ENCODE measurements at places on chromosomes 2 and 18. TPM values are rescaled to one million over a fixed set of nuclear protein-coding genes. Genes with fewer than 3 reads are reported as not detected.
A peak's percentile ranks its signal among the peaks of the same experiment; 100 is the strongest.

DNA sequence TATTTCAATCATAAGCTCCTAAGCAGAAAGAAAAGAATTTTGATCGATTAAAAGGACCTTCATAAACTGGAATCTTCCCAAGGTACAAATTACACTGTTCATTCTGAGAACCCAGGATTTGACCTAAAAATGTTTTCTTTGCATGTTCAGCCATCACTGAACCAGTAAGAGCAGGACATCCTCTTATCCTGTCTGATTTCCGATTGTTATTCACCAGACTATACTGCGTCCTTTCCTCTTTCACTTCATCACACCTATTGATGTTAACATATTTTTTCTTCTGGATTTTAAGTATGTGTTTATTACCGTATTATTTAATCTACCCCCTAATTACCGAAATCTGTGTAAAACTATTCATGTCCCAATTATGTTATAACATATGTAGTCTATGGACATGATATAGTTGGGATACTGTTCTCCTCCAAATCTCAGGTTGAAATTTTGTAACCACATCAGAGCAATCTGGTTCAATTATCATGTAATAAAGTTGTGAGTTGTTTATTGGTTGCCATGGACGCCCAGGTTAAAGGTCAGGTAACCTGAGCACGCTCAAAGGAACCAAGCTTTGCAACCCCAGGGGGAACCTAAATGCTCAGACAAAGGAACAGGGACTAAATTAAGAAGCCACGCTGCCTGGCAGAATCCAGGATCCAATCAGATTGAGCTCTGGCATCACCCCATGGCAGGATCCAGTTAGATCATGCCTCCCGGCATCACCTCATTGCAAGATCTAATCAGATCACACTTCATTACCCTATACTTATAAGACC, 11.6 kb upstream of the TBC1D8 start:
- DNase-seq = no peak

DNA sequence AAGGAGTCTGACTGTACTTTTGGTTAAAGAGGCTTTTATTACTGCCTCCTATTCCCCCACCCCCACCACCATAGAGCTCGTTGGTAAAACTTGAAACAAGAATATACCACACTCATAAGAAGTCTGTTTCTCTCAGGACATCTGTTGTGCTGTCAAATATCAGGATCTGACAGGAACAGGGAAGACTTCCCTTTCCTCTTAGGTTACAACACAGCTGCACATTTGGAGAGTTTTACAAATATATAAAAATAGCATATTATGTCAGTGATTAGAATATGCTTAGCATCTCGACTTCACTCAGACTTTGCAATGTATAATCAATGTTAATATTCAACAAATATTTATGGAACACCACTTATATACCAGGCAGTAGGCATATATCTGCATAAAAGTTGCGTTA, 439.6 kb upstream of the REG3G start:
- no peak for DNase-seq

GRCh38 chr2:41441958-41442357, 605.9 kb upstream of the PKDCC start:
- DNase-seq = no peak

GRCh38 chr2:127170021-127170420, 50.1 kb downstream of the CYP27C1 start:
- DNase-seq = no peak

- no peak for DNase-seq
Measured at GRCh38 chr2:95296011-95296410, 1.1 kb upstream of the KCNIP3 start.

- no peak for DNase-seq
Measured at GRCh38 chr2:20390524-20391123, 40.0 kb upstream of the PUM2 start.

SERPINB4 gene
- not detected for total RNA-seq

GRCh38 chr2:216107760-216108159, 1.4 kb upstream of the XRCC5 start:
- no peak for DNase-seq

EVX2 gene
- total RNA-seq = not detected

GRCh38 chr2:172375251-172375650, 52.1 kb upstream of the ITGA6 start:
- peak; percentile 25 for DNase-seq

ASXL3 gene
- 12.2 TPM for total RNA-seq

- DNase-seq = no peak
Measured at GRCh38 chr2:60861736-60862135, 19.6 kb upstream of the REL start.

SERPINB3 gene
- not detected for total RNA-seq

PDCD1 gene
- 1.5 TPM for total RNA-seq

CFAP210 gene
- 0.23 TPM for total RNA-seq

DNA sequence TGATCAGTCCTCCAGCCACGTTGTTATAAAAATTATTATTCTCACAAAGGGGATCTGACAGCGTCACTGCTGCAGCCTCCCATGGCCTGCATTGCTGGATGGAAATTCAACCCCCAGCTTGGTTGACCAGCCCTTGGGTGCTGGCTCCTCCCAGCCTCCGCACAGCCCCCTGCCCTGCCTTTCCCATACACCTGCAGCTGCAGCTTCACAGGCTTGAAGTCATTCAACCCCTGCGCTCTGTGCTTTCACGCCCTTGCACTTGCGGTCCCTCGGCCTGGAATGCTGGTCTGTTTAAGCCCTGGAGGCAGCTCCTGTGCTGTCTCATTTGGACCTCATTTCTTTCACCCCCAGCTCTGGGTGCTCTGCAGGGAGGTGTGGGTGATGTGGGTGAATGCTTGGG, 860 bp upstream of the CD8A start:
- no peak for DNase-seq

DNA sequence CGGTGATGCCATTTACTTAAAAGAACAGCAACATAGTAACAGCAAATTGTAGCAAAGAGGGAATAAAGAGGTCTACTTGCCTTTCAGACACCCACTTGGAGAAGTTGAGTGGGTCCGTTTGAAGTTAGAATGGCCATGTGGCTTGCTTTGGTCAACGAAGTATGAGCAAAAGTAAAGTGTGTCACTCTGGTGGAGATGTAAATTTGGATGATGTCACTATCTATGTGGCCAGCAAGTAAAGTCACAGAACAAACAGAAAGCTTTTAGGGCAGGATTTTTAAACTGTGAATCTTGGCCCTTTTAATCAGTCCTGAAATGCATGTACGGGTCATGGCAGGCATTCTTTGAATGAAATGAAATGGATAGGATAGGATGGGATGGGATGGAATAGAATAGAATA, 120.3 kb downstream of the PAX3 start:
- no peak for DNase-seq

DNA sequence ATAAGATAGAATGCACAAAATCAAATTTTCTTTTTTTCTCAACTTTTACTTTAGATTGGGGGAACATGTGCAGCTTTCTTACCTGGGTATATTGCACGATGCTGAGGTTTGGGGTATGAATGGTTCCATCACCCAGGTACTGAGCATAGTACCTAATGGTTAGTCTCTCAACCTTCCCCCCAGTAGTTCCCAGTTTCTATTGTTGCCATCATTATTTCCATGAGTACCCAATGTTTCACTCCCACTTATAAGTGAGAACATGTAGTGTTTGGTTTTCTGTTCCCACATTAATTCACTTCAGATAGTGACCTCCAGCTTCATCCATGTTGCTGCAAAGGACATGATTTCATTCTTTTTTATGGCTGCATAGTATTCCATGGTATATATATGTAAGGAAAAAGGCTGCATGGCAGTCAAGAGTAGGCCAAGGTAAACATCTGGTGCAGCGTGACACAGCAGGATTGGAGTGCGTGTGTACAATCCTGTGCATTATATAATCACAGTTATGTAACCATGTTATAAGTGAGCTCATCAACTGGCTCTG, 10.5 kb upstream of the C2orf42 start:
- no peak for DNase-seq

- DNase-seq = peak; percentile 23
Measured at GRCh38 chr2:27212626-27213471, 781 bp upstream of the SLC5A6 start.

- DNase-seq = no peak
Measured at GRCh38 chr18:63083020-63083531, 236.5 kb downstream of the BCL2 start.

TEX44 gene
- not detected for total RNA-seq

MC2R gene
- not detected for total RNA-seq

DNA sequence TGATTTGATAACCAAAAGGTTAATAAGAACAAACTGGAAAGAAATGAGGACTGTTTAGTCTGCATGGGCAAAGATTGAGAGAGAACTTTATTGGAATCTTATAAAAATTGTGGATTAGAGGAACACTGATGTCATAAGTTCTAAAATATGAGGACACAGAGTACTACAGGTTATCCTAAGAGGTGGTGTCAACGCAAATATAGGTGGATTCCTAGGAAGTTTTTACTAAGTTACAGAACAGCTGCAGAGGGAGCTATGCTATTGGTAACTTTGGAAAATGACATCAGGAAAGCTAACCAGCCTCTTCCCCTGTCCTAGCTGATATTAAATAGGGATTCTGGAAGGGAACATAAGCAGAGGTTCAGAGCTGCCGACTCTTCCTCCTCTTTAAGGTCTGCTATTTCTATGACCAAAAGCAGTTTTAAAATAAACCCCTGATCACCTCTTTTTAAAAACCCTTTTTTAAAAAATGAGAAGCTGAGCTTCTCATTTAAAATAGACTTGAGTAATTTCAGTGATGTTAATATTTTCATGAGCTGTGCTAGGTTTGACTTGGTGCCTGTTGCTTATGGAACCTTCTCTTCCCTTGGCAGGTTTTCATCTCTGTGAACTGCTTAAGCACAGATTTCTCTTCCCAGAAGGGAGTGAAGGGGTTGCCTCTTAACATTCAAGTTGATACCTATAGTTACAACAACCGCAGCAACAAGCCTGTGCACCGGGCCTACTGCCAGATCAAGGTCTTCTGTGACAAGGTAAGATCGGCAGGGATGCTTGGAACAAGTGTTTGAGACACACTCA, 34.2 kb downstream of the GRHL1 start:
- DNase-seq = no peak

CCDC141 gene
- 90.3 TPM for total RNA-seq

CACNB4 gene
- total RNA-seq = 1.8 TPM

DNA sequence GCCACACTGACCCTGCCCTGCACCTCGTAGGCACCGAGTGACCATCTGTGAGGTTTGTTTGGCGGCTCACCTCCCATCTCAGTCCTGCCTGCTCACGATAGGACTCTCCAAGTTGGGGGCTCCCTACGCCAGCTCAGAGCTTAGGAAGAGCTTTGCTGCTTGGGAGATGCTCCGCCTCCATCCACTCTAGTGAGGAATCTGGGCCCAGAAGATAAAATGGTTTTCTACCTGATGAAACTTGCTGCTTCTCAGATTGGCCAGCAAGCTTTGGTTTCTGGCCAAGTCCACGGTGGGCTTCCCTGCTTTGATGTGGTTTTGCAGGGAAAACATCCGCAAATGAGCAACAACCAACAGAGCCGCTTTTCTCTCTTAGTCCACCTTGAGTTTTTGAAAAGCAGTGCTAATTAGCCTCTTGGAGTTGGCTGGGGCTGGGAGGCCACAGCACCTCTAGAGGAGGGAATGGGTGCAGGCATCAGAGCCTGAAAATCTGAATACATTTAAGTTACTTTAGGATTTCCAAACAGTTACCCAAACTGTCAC, 42.2 kb downstream of the THNSL2 start:
- no peak for DNase-seq

- DNase-seq = no peak
Measured at GRCh38 chr2:61016392-61017002, 1.0 kb upstream of the PEX13 start.

GRCh38 chr2:240142256-240142775, 1.9 kb upstream of the OTOS start:
- DNase-seq = no peak

MYOM1 gene
- 138 TPM for total RNA-seq

HSBP1L1 gene
- total RNA-seq = 21.4 TPM

DNA sequence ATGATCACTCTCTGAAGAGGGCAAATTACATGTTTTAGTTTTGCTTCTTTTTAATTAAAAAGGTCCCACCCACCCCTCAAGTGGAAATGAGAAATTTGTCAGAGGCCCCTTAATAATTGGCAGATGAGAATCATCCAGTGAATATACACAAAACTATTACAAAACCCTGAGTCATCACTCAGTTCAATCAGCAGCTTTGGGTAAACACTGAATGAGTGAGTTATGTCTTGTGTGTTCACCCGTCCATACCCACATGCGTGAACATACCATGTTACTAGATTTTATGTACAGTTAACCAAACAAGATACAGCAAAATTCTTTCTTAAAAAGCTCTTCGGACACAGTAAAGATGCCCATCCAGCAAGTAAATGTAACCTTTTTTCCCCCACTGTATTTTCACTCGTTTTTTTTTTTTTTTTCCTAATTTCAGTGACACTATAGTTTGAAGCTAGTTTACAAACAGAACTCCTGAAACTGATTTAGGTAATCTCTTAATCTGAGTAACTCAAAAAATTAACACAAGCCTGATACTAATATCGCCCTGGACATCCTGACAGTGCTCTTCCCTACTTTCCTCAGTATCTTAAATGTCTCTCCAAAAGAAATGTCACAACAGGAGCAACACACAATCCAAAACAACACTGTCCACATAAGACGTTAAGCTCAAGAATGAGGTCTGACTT, 1.4 kb downstream of the PSME4 start:
- DNase-seq = no peak

DNA sequence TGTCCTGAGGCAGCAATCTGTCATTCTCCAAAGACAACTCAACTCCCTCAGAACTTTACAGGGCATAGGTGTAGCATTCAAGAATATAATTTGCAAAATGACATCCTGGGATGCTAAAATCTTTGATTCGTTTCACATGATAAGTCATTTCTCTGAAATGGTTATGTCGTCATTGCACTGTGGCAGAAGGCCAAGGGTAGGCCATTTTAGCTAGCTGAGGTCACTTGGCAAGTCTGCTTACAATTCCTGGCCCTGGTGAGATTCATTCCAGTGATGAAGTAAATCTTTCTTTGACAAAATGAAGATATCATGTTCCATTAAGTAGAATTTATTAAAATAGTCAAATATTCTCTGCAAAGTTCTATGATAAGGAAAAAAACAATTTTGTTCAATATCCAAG, 1410.3 kb upstream of the LRRTM1 start:
- no peak for DNase-seq

- DNase-seq = no peak
Measured at GRCh38 chr2:187869195-187869594, 315.0 kb upstream of the TFPI start.

DNA sequence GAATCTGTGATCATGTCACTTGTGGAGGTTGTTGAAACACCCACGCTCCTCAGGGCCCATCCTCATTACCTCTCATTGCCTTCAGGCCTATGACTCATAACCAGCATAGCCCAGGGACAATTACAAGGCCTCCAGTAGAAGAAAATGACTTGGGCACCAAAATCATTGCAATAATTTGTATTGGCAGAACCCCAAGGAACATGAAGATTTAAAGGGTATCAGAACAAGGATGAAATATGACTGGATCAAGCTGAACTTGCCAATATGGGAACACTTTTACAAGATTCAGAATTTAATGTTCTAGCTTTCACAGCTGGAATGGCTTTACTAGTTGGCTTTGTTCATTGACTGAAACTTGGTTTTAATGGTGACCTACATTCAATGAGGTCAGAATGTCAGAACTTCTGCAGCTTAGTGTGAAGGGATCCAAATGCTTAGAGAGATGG, 156.4 kb downstream of the COPS8 start:
- no peak for DNase-seq

HAAO gene
- total RNA-seq = 20.9 TPM

- no peak for DNase-seq
Measured at GRCh38 chr18:32213693-32214092, 23.9 kb downstream of the MEP1B start.

PCGF1 gene
- total RNA-seq = 35.3 TPM

CRYBA2 gene
- total RNA-seq = not detected

FIGN gene
- total RNA-seq = 5.9 TPM

- DNase-seq = no peak
Measured at GRCh38 chr2:171762879-171763573, 75.8 kb downstream of the DYNC1I2 start.

CLEC4F gene
- total RNA-seq = 0.17 TPM

Data from mucosa of gallbladder (tissue), 1 donor.